Astrocyte (in vitro differentiated cells and primary cell): ENCODE measurements at places on chromosomes 12 and 14. TPM values are rescaled to one million over a fixed set of nuclear protein-coding genes. Genes with fewer than 3 reads are reported as not detected.

IFNG-AS1 gene
- not detected in 2 replicates for total RNA-seq

FITM1 gene
- total RNA-seq, result 0.25 TPM in 1 of 2 replicates, not detected in the other

KITLG gene
- total RNA-seq, result 15.9 and 21.7 TPM in 2 replicates

GLT1D1 gene
- 0.14 and 0.16 TPM in 2 replicates for total RNA-seq
